ENCODE measurements at places on chromosomes 12 and 14. TPM values are rescaled to one million over a fixed set of nuclear protein-coding genes. Genes with fewer than 3 reads are reported as not detected.

Gene PTCSC3
- not detected for total RNA-seq

Gene PEX5
- 34.3 TPM for total RNA-seq

Gene GNB3
- 2.0 TPM for total RNA-seq

Gene PLCZ1
- not detected for total RNA-seq

Gene CLEC14A
- not detected for total RNA-seq

Gene PIWIL1
- not detected for total RNA-seq

Gene RAB15
- 17.7 TPM for total RNA-seq

Gene SMARCD1
- total RNA-seq = 69.5 TPM

Gene BCL11B
- 0.26 TPM for total RNA-seq

Gene CLEC2A
- total RNA-seq = not detected

Gene TDRD9
- total RNA-seq = not detected

Gene GSC
- total RNA-seq = 0.44 TPM

Gene PMEL
- 0.65 TPM for total RNA-seq

Gene KRT6C
- total RNA-seq = not detected

Gene PPFIA2
- not detected for total RNA-seq

Gene KLHL33
- not detected for total RNA-seq

Gene TSPAN19
- not detected for total RNA-seq

Gene CACNA1C
- 0.03 TPM for total RNA-seq

Gene APOF
- total RNA-seq = not detected

Gene METTL1
- 52.7 TPM for total RNA-seq

Gene SLC10A1
- total RNA-seq = not detected

Gene MGAT4C
- total RNA-seq = 0.09 TPM

Gene EML5
- total RNA-seq = 0.72 TPM

Gene TROAP
- 78.1 TPM for total RNA-seq

Gene MAP1LC3B2
- 1.6 TPM for total RNA-seq

Gene TGM1
- 1.2 TPM for total RNA-seq

Gene CIROP
- total RNA-seq = not detected

Gene GAS2L3
- 8.9 TPM for total RNA-seq

Gene LRTM2
- not detected for total RNA-seq

Gene TPH2
- not detected for total RNA-seq

Gene AQP6
- not detected for total RNA-seq

Gene NRXN3
- 1.2 TPM for total RNA-seq

Gene GPN3
- total RNA-seq = 30.4 TPM

Gene ISCU
- total RNA-seq = 117 TPM

Gene B4GALNT1
- total RNA-seq = 46.5 TPM

Gene PPP4R4
- total RNA-seq = 0.22 TPM

Gene GDF3
- total RNA-seq = not detected
